ENCODE measurements at places on chromosomes 4 and X.

GRCh38 chrX:1679238-1679637 lies 64.4 kb downstream of the ASMT start:
- DNase-seq = no peak

- DNase-seq = no peak
Measured at GRCh38 chr4:4853371-4853823, 6.1 kb upstream of the MSX1 start.

GRCh38 chr4:8818063-8818881 lies 53.4 kb downstream of the HMX1 start:
- DNase-seq = no peak

- DNase-seq = no peak
Measured at GRCh38 chr4:7108660-7109059, 40.8 kb upstream of the GRPEL1 start.

GRCh38 chr4:148396986-148397673 lies 45.1 kb downstream of the NR3C2 start:
- DNase-seq = no peak

- no peak for DNase-seq
Measured at GRCh38 chr4:143260750-143261149, 75.9 kb upstream of the GAB1 start.

Measured in NCI-H1417 (cell line).